Stimulated activated CD8-positive, alpha-beta memory T cell treated with anti-CD3 and anti-CD28 coated beads, Interleukin-4, amount 100 ng/mL, for 4 hours (primary cell): ENCODE measurements at places on chromosomes 4 and X.

DNA sequence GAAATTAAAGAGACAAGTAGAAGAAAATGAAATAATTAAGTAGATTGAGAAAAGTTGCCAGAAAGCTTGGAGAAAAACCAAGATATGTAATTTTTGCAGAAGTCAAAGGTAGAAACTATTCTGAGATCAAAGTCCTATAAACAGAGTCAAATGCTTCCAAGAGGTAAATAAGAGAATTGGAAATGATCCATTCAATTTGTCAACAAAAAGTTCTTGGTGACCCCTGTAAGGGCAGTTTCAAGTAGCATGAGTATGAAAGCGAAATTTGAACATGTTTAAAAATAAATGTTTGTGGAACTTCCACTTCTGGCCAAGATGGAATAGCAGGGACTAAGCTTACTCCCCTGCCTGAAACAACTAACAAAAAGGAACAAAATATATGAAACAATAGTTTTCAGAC, 562.0 kb downstream of the SMARCA1 start:
- DNase-seq, result no peak

- no peak for DNase-seq
These were observed 317.7 kb upstream of the ANXA10 start for GRCh38 chr4:167774646-167775045.

GRCh38 chrX:112067601-112068000, 15.0 kb downstream of the TRPC5 start:
- no peak for DNase-seq

- no peak for DNase-seq
These were observed 5.5 kb downstream of the GSTCD start for GRCh38 chr4:105714071-105714521.

GRCh38 chr4:71602289-71602900, 181.5 kb downstream of the GC start:
- no peak for DNase-seq

GRCh38 chrX:1767026-1767425, 152.2 kb downstream of the ASMT start:
- no peak for DNase-seq

- DNase-seq, result peak; percentile 5
These were observed 276.6 kb downstream of the BCOR start for GRCh38 chrX:39820938-39821708.

- DNase-seq, result no peak
These were observed 1372.3 kb downstream of the STIM2 start for GRCh38 chr4:28232951-28233350.
